ENCODE measurements at places on chromosomes 2 and 18. TPM values are rescaled to one million over a fixed set of nuclear protein-coding genes. Genes with fewer than 3 reads are reported as not detected.

- DNase-seq = no peak
These were observed 43.4 kb upstream of the OTOF start for GRCh38 chr2:26521054-26521912.

DNA sequence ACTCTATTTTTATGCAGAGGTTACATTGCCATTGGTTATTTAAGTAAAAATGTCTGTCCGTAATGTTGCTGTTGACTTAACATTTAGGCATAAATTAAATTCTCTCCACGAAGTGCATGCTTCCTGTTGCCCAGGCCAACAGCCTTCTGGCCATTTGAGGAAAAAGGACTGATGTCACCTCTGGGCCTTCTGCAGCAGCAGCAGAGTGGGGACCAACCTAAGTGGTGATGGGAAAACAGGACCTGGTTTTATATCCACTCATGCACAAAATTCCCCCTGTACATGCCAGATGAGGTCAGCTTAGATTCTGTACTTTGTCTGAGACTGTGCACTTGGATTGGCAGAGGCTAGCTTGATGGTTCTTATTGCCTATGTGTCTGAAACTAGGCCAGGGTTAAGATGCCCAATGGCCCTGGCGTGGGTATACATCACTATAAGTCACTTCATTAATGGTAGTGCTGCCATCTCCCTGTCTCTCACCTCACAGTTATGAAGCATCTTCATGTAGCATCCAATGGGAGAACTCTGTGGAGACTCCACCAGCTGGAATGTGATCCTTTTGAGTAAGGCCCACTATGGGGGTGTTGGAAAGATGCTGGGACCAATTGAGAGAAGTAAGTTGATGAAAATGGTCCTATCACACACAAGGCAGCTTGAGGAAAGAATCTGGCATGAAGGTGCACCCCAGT, 4.4 kb downstream of the ARHGAP25 start:
- no peak for DNase-seq

DNA sequence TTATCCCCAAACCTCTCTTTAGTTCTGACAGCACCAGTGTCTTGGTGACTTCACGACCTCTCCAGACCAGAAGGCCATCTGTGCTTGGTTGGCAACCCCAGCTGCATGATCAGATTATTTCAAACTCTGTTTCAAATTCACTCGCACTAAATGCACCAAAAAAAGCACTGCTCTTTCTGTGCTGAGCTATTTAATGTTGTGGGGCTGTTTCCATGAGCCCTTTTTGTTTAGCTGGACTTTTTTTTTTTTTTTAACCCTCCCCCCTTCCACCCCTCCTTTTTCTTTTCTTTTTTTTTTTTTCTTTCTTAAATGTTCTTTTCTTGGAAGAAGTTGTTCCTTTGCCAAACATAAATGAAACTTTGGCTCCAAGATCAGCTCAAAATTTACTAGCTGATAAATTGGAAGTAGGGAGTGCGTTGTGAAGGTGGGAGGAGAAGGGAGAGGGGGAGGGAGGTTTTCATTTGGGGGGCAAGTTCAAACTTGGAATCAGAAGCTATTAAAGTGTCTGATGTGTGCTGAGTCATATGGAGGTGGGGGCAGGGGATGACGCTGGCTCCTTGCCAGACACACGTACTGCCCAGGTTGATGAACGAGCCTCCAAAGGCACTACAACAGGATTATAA, 543.0 kb upstream of the TNP1 start:
- no peak for DNase-seq

GRCh38 chr2:228681426-228681825, 499.9 kb upstream of the SPHKAP start:
- peak; percentile 2 for DNase-seq

DNA sequence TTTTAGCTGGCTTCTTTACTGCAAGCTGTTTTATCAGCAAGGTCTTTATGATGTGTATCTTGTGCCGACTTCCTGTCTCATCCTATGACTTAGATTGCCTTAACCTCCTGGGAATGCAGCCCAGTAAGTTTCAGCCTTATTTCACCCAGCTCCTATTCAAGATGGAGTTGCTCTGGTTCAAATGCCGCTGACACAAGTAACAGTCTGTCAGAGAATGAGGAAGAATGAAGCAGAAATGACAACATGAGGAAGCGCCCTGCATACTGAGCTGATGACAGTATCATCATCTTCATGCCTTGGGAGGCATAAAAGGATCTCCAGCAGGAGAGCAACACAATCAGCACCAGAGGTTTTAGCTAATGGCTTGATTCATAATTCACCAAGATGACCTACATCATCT, 309.4 kb downstream of the NBAS start:
- DNase-seq = no peak

GRCh38 chr2:152564754-152565551, 152.3 kb downstream of the PRPF40A start:
- DNase-seq = no peak

DNA sequence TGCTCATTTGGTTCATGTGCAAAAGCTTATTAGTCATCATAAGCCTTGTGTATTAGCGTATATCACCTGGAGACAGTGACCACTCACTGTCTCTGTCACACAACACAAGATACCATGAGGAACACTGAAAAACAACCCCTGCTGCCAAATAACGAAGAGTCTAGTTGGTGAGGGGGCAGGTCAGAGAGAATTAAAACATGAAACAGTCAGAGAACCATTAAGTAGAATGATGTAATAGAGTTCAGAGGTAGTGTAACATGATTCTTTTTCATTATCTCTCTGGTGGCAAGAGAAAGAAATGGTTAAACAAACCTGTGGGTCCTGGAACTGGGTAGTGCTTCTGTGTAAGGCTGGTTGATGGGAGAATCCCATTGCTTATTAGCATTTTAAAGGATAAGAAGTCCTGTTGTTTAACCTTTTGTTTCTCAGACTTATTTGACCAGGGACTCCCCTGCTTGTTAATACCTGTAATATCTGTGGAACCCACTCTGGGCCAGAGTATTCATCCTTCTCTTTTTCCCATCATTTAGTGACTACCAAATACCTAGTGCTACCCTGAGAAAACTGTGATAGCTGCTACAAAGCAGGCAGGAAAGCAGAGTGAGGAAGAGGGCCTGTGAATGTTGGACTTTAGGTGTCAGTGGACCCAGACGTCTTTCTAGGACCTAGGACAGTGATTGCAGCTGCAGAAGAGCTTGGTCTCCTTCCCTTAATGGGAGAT, 38.0 kb downstream of the PTRHD1 start:
- DNase-seq = no peak

DNA sequence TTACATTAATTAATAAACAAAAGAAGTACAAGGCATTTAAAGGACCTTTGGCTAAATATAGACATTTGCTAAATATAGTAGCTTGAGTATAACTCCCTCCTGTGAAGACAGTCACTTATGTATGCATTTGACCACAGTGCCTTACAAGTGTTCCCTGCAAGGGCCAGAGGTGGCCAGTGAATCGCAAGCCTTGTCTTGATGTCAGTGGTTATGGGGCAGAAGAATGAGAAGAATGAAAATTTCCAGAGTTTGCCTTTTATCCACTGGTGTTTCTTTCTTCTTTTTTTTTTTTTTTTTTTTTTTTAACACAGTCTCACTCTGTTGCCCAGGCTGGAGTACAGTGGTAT, 1.8 kb downstream of the LRRFIP1 start:
- no peak for DNase-seq

DNA sequence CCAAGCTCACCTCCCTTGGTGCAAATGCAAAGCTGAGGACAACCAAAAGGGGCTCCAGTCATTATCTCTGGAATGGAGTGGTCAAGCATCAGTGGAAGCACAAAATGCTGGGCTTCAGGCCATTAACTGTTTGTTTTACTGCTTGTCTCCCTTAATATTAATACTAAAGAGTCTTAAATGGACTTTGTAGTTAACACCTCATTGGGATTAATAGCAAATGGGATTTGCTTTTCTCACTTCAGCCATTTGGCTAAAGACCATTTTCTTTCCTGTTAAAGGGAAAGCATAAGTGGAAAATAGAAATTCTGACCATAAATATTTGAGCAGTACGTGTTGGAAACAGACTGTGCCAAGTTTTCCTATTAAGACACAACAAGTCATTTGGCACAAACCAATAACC, 154.4 kb downstream of the DNER start:
- DNase-seq = no peak

DNA sequence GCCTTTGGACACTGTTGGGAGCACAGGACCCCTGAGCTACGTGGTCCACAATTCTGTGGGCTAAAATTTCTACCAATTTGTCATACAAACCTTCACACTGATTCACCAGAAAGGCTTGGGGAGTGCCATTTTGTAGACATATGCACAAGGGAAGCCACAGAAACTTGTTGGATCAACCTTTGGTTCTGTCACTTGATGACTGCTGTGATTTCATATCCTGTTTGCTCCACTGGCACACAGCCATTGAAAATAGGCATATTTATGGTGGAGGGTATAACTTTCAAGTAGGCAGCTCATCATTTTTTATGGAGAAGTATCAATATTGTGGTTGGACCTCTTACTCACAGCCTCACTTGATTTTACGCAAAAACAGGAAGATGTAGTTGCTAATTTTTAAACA, 10.5 kb downstream of the NAPG start:
- no peak for DNase-seq

- no peak for DNase-seq
These were observed 312.2 kb downstream of the SLC4A3 start for GRCh38 chr2:219939647-219940046.

DNA sequence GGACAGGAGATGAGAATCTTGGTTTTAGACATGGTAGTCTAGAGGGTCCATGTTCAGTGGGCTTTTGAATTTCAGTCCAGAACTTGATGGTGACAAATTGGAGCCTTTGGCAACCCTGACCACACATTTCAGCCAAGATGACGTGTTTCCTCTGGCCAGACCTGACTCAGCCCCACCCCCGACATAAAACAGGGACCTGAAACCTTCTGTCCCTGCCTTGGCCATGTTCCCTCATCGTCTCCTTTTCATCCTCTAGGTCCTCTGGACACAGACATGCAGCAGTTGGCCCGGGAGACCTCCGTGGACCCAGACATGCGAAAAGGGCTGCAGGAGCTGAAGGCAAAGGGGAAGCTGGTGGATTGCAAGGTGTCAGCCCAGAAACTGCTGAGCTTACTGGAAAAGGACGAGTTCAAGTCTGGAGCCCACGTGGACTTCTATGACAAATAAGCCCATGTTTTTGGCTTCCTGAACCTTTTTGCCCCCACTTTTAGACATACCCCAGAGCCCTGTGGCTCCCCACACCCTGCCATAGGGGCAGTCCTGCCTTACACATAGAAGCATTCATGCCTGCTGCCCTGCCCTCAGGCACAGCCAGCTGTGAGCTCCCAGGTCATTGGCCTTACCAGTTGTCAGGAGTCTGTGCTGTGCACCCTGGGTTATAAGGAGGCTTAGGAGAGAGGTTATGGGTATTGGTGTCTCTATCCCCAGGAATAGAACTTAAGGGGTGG, 4.0 kb downstream of the SPR start:
- DNase-seq = no peak

DNA sequence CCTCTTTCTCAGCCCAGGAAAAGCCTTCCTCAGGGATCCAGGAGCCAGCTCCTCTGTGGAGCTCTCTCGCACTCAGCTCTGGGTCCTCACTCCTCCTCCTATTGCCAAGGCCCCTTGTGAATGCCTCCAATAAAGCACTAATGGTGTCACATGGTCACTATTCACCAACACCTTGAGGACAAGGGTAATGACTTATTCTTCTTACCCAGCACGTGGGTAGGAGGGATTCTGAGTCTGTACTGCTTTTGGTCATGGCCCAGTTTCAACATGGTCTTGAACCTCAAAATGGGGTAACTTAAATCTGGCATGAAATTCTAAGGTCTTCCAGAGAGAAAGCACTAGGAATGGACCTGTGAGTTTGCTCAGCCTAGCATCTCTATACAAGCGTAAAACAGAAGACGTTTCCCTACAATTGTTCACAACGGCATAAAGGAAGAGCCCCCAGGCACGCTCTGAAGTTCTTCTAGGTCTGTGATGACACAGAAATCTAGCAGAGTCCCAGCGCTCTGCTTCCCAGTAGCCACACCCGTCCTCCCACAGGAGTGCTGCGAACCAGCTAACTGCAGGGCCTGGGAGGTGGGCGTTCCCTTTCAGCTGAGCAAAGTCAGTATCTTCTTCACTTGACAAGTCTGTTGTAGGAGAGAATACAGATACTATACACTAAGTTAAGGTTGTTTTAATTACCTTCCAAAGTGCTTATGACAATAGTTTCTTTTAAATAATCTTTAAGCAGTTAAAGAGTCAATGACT, 14.6 kb upstream of the KIDINS220 start:
- peak; percentile 5 for DNase-seq

DNA sequence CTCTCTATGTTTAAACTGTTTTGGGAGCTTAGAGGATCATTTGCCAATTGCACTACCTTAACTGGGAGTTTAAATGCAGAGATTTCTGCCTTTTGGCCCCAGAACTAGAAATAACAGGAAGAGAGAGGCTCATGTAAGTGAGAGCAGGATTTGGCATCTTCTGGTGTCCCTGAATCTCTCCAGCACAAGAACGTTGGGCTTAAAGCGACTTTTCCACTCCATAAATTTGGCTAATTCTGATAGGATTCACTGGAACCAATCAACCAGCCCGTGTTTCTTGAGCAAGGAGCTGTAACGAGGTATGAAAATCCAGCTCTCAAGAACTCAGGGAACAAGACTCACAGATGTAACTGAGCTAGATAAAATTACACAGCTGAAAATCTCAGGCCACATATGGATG, 181.0 kb downstream of the C1D start:
- DNase-seq = no peak

DNA sequence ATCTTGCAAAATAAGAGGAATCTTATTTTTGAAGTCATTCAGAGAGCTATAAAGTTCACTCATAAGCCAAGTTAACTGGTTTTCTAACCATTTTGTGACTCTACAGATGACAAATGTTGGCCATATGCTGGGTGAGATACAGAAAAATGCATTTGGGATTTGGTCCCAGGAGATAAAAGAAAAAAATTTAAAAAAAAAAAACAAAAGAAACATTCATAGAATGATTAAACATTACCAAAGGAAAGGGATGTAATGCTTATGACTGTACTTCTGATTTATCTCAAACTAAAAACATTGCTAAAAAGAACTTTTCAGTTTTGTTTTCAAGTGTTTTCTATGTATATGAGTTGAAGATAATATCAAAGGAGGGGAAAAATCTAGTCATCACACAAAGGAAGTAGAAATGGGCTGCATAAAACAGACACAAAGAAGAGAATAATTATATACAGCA, 43.1 kb downstream of the PELI1 start:
- DNase-seq = no peak

Gene ALPP
- not detected for total RNA-seq

Gene RESP18
- total RNA-seq = not detected

Gene NDUFB3
- 39.8 TPM for total RNA-seq

Gene EFR3B
- 47.1 TPM for total RNA-seq

Gene DPP10
- 76.7 TPM for total RNA-seq

Gene GREB1L
- total RNA-seq = 0.31 TPM

Gene CIB4
- total RNA-seq = not detected

Gene CD302
- total RNA-seq = 2.5 TPM

Gene MC2R
- not detected for total RNA-seq

Gene SH3RF3
- 12.3 TPM for total RNA-seq

Gene TEKT4
- total RNA-seq = 0.31 TPM

Gene TUBB8B
- total RNA-seq = not detected

All from occipital lobe (tissue), 3 donors.